EH (cell line): ENCODE measurements at places on chromosomes 4 and X.

- DNase-seq: no peak
Measured at GRCh38 chr4:176968094-176968493, 175.4 kb upstream of the VEGFC start.

- no peak for DNase-seq
Measured at GRCh38 chr4:93147524-93148212, 680.9 kb upstream of the ATOH1 start.

- DNase-seq: peak; percentile 10
Measured at GRCh38 chrX:41137589-41137988, 52.3 kb downstream of the USP9X start.

DNA sequence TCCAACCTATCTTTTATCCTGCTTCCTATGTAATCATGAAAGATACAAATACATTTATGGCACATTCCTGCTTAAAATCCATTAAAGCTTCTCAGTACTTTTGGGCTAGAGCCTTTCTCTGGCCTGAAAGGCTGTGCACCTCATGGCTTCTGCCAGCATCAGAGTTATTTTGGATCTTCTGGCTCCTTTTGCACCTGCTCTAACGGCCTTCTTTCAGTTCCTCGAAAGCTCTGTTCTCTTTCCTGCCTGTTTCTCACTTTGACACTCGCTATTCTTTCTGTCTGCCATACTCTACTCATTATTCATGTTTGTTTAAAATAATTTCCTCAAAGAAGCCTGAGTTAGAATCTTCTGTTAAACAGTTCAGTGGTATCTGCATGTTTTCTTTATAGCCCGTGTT lies 86.0 kb downstream of the LRP2BP start:
- no peak for DNase-seq

DNA sequence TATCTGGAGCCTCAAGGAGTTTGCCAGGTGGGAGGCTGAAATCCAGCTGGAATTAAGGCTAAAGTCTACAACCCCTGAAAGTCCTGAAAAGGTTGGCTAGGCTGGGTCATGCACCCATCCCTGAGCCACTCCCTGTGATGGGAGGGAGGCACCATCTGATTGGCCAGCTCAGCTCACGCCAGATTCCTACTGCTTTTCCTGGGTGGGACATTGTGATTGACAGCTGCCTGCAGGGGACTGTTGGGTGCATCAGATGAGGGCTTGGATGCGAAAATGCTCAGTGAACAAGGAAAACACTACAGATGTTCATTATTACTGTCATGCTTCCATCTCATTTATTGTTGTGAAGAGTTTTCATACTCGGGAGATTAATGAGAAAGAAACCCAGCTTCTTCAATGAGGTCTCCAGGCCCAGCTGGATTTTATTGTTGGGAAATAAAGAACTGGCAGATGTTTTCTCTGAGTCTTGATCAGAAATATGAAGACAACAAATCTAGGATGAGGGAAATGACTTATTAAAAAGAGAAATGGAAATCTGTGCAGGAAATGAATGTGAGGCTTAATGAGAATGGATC lies 185.9 kb downstream of the STK32B start:
- DNase-seq: no peak

GRCh38 chr4:165331823-165332222 lies 4.4 kb downstream of the MSMO1 start:
- DNase-seq: no peak

DNA sequence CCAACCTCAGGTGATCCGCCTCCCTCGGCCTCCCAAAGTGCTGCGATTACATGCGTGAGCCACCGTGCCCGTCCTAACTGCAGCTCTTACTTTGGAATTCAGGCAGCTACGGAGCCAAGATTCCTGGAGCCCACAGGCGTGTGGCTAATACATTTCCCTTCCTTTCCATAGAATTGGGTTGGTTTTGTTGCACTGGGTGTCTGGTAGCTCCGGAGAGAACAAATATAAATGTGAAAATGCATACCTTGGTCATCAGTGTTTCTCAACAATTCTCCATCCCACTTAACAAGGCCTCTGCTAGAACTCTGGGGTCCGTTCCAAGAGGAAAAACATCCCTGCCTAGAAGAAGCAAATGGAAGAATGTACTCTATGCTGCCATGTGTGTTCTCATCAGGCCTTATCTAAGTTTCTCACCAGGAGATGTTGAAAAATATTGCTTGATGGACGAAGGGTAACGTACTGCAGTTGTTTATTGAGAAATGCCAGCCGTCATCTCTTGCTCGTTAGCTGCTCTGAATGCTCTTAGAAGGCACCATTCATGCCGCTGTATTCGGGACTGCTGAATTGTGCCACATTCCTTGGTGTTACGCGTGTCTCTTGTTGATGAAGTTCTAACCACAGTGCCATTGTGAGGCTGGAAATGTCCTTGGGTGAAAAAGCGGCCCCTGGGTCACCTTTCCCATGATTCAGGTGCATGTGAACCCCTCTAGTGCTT lies 50.5 kb upstream of the CD99 start:
- no peak for DNase-seq

GRCh38 chr4:124060261-124060918 lies 652.1 kb downstream of the ANKRD50 start:
- peak; percentile 51 for DNase-seq

GRCh38 chr4:112119353-112119783 lies 25.9 kb upstream of the FAM241A start:
- no peak for DNase-seq

DNA sequence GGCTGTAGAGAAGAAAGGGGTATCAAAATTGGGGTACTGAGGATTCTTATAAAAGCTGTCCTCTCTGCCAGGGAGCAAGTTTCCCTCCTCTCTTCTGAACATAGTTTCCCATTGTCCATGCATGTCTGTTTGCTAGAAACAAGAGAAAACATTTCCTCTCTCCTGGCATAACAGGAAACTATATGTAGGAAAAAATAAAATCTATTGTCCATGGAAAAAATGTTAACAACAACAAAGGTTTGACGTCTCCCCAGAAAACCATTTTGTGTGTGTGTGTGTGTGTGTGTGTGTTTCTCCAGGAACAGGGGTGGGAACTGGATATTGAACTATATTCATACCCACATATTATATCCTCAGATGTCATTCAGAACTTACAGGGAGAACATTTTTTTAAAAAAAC lies 107.2 kb downstream of the GASK1B start:
- no peak for DNase-seq

DNA sequence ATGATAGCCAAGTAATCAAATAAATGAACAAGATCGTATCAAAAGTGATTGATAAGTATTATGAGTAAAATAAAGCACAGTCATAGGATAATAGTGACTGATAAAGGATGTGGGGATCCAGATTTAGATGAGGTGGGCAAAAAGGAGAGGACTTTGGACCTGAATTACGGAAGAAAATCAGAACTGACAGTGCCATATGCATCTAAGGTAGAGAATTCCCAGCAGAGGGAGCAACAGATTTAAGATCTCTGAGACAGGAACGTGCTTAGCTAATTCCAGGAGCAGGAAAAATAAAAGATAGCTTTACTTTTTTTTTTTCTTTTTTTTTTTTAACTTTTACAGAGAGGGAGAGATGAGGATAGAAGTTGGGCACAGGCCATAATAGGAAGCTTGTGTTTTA lies 189.9 kb downstream of the NWD2 start:
- DNase-seq: no peak

DNA sequence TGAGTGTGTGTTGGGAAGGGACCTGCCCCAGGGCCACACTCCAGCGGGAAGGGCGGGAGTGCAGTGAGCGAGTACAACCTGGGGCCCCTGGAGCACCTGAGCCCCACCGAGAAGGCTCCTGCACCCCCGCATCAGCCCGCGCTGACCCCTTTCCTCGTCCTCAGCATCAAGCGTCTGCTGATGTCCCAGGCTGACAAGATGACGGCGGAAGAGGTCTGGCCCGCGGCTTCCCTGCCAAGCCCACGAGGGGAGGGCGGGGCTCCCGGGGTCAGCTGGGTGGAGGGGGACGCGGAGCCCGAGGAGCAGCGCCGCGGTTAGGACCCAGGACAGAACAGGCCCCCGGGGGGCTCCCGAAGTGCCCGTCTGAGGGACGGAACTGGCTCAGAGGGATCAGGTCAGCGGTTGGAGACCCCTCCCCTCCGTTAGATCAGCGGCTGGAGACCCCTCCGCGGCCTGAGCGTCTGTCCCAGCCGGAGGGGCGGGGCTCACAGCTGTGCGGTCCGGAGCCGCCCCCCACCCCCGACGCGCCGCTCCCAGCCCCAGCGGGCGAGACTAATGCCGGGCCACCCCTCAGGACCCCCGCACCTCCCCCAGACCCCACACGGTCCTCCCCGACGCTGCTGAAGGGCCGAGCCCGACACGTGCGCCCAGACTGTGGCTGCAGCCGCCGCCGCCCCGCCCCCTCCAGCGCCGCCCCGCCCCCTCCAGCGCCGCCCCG lies 6.7 kb downstream of the MYL5 start:
- peak; percentile 52 for DNase-seq

DNA sequence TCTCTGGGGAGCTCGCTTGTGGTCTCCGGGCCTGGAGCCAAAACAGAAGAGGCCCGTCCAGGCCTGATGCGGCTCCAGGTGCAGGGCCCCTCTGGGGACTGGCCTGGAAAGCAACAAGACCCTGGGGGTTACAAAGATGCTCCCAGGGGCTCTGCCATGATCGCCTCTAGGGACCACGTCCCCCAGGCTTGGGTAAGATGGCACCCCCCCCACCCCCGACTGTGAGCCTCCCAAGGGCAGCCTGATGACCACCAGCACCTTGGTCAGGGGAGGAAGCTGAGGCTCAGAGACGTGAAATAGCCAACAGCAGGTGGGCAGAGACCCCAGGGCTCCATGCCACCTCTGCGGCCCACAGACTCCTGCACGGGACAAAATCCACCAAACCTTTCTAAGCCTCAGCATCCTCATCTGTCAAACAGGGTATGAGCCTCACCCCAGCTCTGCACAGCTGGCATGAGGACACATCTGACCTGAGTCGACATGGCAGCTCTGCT lies 25.4 kb downstream of the C4orf50 start:
- no peak for DNase-seq

- peak; percentile 3 for DNase-seq
Measured at GRCh38 chr4:109506890-109507289, 53.2 kb upstream of the MCUB start.

GRCh38 chrX:104335756-104336155 lies 81.0 kb upstream of the ESX1 start:
- DNase-seq: peak; percentile 93

DNA sequence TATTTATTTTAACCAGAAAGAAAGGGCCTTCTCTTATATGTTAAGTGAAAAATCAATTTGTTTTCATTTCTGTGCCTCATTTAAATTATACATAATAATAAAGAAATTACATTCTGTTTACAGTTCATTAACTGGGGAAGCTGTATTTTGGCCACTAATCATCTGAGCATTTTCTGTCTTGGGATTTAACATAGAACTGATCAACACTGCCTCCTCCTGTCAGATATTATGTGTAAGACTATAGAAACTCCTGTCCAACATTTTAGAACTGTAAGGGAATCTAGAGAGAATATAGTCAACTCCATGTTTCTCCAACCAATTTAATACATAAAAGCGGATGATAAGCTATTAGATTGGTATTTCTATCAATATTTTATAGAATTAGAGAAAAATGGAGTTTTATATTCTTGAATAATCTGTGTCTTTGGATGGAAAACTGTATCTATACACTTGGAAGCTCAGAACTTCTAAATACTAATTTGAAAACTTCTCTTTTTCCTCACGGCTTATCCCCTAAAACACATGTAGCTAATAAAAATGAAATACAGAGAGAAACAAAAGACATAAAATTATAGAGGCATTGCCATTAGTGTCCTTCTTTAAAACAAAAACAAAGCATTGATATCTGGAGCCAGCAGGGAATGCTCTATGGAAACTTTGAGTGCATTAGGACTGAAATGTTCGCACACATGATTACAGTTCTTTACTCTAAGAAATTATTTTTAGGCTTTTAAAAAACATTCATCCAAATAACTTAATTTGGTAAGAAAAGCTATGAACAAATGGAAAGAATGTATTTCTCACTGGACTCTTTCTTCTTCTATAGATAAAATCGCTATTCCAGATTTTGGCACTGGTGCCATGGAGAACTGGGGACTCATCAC lies 33.1 kb downstream of the ENPEP start:
- DNase-seq: peak; percentile 57

DNA sequence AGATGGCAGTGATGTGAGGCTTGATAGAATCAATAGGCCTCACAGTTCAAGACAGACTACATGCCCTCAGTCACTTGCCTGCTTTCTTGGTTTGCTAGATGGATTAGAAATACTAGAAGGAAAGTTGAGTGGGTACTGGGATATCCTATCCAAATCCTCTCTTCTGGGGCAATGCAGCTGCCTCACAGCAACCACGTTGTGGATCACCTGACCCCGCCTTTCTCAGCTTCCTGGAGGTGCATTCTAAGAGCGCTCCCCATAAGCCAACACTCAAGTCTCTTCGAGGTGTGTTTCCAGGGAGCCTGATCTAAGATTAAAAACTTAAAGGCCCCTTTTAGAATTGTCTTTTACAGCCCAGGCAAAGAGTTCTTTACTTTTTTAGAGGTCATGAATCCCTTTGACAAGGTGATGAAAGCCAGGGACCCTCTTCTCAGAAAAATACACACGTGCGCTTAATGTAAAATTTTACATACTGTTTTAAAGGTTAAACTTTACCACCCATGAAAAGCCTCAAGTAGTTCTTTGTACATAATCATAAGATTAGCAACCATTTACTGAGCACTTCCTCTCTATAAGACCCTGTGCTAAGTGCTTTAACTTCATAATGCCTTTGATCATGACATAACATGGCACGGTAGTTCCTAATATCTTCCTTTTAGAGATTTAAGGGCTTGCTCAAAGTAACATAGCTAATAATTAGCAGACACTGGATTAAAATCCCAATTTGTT lies 840 bp upstream of the RPL34 start:
- no peak for DNase-seq

GRCh38 chr4:180706766-180707165 lies 1536.4 kb upstream of the TENM3 start:
- no peak for DNase-seq

- no peak for DNase-seq
Measured at GRCh38 chrX:2682565-2683177, 8.4 kb upstream of the CD99 start.

DNA sequence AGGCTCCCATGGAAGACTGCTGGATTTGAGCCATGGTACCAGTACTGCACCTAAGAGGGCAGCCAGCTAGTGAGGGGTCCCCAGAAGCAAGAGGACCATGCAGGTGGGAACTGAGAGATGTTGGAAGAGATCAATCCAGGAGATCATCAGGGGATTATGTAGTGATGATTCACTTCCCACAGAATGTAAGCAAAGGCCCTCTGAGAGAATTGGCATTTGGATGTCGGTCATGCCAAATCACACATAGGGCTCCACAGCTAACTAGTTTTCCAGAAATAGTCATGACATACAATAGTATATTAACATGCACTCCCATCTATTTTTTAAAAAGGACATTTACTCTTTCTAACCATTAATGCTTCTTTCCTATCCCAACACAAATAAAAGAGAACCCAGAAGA lies 112.5 kb downstream of the RASGEF1B start:
- no peak for DNase-seq

GRCh38 chrX:34218063-34218462 lies 85.9 kb upstream of the FAM47A start:
- DNase-seq: no peak

GRCh38 chrX:25198253-25198652 lies 182.5 kb upstream of the ARX start:
- no peak for DNase-seq
